Fibroblast of lung (primary cell): ENCODE measurements at places on chromosomes 6 and 20.

- no peak overlapping the region for H3K4me3 ChIP-seq
- no peaks in the 10 kb centered on the region for H3K4me1 ChIP-seq
- no peaks in the 10 kb centered on the region for H3K36me3 ChIP-seq
Measured at GRCh38 chr20:20939006-20939405, 167.2 kb downstream of the LINC00237 start.

GRCh38 chr20:327186-328026 lies 2.1 kb downstream of the SOX12 start:
- H3K4me1 ChIP-seq, result peaks cover 10% of the 10 kb centered on the region
- no peaks in the 10 kb centered on the region for H3K27me3 ChIP-seq
- peaks cover 4% of the 10 kb centered on the region for H3K36me3 ChIP-seq
- H3K4me3 ChIP-seq, result peak overlapping the region; percentile 96
- H3K27ac ChIP-seq, result peak overlapping the region; percentile 66

DNA sequence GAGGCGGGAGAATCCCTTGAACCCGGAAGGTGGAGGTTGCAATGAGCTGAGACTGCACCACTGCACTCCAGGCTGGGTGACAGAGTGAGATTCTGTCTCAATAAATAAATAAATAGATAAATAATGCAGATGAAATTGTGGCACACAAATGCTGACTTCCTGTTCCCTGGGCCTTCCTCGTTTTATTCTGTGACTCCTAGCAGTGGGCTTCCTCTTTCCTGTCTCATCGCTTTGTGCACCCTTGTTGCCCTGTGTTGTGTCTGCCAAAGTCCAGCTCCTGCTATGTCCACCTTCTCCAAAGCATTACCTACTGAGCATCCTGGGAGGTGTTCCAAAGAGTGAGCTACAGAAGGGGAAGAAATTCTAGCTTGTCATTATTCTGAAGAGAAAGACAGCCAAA lies 100.2 kb upstream of the TIAM2 start:
- no peaks in the 10 kb centered on the region for H3K27me3 ChIP-seq
- H3K4me1 ChIP-seq, result no peaks in the 10 kb centered on the region
- no peak overlapping the region for H3K27ac ChIP-seq
- no peak for DNase-seq
- H3K4me3 ChIP-seq, result no peak overlapping the region

DNA sequence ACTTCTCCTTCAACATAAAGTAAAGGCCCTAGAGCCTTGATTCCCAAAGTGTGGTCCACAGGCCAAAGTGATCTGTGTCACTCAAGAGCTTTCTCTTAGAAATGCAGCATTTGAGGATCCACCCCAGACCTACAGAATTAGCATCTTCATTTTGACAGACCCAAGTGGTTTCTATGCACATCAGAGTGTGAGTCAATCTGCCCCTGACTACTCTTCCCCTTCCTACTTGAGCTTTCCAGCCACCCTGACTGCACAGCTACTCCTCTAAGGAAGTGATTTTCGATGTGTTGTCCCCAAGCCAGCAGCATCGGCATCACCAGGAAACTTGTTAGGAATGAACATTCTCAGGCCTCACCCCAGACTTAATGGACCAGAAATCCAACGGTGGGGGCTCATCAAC lies 2.6 kb downstream of the MEP1A start:
- no peaks in the 10 kb centered on the region for H3K27me3 ChIP-seq
- no peak overlapping the region for H3K4me3 ChIP-seq
- no peaks in the 10 kb centered on the region for H3K36me3 ChIP-seq
- no peak overlapping the region for H3K27ac ChIP-seq

DNA sequence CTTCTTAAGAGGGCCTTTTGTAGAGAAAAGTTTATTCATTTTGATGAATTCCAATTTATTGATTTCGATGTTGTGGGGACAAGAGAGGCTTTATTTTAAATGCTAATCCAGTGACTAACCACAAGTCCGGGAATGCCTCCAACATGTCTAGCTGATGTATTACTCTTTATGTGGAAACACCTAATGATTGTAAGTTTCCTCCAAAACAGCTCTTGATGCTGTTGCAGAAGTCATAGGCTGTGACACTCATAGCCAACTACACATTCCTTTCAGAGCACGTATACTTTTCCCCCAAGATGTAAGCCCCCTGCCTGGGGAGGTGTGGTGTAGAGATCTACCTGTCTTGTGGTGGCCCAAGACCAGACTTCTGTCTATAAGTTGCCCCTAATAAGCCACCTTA lies 61.3 kb upstream of the RNF24 start:
- H3K4me1 ChIP-seq, result peaks cover 12% of the 10 kb centered on the region
- no peaks in the 10 kb centered on the region for H3K36me3 ChIP-seq
- DNase-seq, result peak; percentile 96
- H3K27ac ChIP-seq, result peak overlapping the region; percentile 50
- H3K4me3 ChIP-seq, result no peak overlapping the region
- no peaks in the 10 kb centered on the region for H3K27me3 ChIP-seq

GRCh38 chr6:153511896-153512496 lies 380.9 kb upstream of the RGS17 start:
- H3K4me3 ChIP-seq, result no peak overlapping the region
- H3K36me3 ChIP-seq, result no peaks in the 10 kb centered on the region
- DNase-seq, result peak; percentile 14
- no peaks in the 10 kb centered on the region for H3K27me3 ChIP-seq

DNA sequence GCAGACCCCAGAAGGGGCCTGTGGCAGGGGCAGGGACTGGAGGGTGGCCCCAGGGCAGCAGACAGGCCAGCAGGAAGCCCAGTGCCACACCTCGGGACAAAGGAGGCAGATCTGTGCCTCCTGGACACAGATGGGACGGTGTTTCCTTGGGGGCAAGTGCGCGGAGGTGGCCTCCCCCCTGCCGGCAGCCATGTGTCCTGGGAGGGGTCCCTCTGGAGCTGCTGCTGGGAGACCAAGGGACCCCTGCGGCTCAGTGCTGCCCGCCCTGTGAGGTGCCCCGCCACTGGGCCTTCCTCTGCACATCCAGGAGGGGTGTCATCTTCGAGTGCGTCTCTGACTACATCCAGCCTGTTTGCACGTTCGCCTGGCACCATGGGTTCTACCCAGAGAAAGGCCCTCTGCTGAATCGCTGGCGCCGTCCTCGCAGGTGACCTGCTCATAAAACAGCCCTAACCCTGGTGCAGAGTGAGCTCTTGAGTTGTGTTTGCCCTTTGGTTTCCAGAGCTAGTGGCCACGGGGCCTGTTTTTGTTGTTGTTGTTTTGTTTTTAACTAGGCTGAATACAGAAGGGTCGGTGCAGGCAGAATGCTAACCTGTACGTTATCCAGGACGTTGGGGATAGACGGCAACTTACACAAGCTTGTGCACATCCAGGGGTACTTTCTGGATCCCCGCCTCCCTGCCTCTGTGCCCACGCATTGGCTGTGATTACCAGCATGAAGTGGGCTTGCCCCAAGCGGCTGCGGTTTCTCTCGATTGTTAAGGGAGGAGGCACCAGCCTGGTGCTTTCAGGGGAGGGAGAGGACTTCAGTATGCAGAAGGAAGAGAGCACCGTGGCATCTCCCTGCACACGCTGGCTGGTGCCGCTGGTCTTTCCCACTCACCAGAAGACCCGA lies 1.3 kb upstream of the KCNQ2 start:
- peaks cover 20% of the 10 kb centered on the region for H3K27me3 ChIP-seq
- no peak for DNase-seq

GRCh38 chr6:5422321-5422915 lies 161.1 kb downstream of the FARS2 start:
- no peaks in the 10 kb centered on the region for H3K27me3 ChIP-seq
- peak; percentile 33 for DNase-seq
- H3K27ac ChIP-seq, result no peak overlapping the region

DNA sequence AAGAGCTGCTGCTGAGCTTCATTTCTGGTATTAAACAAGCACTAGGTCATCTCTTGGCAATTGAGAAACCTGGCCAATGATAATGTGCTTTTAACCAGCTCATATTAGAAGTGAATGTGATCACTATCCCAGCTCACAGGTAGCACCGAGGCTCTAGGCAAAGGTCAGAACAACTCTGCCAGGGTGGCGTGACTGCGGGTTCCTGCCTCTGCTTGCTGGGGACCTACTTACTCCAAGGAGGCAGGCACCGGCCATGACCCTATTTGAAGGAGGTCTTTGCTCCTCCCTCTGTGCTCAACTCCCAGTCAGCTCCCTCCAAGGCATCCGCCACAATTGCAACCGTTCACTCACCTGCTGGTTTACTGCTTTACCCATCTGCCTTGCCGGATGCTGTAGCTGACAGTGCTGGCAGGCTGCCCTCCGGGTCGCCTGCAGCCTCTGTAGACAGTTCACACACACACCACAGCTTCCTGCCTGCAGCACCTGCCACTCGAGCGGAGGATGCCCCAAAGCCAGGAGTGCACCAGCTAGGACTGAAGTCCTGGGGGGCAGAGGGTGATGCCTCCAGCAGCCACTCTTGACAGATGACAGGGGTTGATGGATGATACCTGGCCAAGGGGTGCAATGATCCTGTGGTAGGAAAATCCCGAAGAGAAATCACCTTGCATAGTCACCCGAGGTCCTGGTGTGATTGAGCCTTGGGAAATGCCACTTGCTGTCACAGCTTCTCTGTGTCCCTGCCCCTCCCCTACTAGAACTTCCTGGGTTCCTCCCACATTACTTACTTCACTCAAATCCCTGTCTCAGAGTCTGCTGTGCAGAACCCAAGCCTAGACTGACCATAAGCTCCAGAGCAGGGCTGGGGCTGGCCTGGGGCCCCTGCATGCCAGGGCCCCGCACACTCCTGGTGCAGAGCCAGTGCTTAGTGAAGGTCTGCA lies 8.8 kb upstream of the VSX1 start:
- peaks cover 13% of the 10 kb centered on the region for H3K27me3 ChIP-seq
- no peak overlapping the region for H3K27ac ChIP-seq
- DNase-seq, result no peak

DNA sequence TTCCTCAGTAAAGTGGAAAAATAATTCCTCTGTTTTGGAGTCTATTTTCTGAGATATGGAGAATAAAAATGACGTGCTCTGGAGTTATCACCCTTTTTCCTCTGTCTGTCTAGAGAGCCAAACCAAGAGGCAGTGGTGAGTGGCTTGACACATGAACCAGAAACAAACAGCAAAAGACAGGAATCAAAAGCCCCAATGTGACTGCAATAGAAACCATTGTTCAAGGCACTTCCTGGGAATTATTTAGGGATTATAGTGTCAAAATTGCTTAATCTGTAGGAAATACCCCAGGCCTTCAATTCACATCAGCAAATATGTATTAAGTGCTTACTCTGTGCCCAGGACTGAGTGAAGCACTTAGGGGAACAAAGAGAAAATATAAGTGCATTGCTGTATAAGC lies 560.4 kb upstream of the JAG1 start:
- no peak for DNase-seq
- peaks cover 3% of the 10 kb centered on the region for H3K4me1 ChIP-seq
- no peak overlapping the region for H3K4me3 ChIP-seq

- H3K4me3 ChIP-seq, result no peak overlapping the region
- H3K27ac ChIP-seq, result no peak overlapping the region
- no peaks in the 10 kb centered on the region for H3K27me3 ChIP-seq
Measured at GRCh38 chr20:2054911-2055310, 46.7 kb upstream of the STK35 start.

DNA sequence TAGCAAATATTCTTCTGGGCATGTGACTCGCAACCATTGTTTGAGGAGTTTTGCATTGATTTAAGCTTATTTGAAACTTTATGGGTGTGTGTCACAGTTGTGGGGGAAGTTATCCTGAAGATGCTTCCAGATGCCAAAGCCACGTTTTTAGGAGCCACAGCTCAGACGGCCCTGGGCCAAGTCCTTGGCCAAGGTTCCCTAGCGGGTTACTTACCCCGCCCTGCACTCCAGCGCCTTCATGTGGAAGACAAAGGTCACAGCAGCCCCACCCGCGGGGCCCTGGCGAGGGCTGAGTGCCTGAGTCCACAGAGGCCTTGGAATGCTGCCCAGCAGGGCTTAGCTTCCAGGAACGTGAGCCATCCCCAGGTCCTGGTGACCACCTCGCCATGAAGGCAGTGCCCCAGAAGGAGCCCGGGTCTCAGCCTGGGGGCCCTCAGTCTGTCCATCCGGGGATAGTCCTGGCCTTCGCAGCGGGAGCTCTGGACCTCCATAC lies 308.3 kb downstream of the CDH4 start:
- peak; percentile 53 for DNase-seq
- H3K4me3 ChIP-seq, result no peak overlapping the region
- H3K27ac ChIP-seq, result no peak overlapping the region
- H3K27me3 ChIP-seq, result no peaks in the 10 kb centered on the region
- no peaks in the 10 kb centered on the region for H3K36me3 ChIP-seq

GRCh38 chr6:147578883-147579282 lies 70.4 kb downstream of the SAMD5 start:
- H3K4me1 ChIP-seq, result no peaks in the 10 kb centered on the region
- H3K4me3 ChIP-seq, result no peak overlapping the region
- H3K27ac ChIP-seq, result no peak overlapping the region
- H3K36me3 ChIP-seq, result no peaks in the 10 kb centered on the region
- no peak for DNase-seq
- H3K27me3 ChIP-seq, result no peaks in the 10 kb centered on the region

DNA sequence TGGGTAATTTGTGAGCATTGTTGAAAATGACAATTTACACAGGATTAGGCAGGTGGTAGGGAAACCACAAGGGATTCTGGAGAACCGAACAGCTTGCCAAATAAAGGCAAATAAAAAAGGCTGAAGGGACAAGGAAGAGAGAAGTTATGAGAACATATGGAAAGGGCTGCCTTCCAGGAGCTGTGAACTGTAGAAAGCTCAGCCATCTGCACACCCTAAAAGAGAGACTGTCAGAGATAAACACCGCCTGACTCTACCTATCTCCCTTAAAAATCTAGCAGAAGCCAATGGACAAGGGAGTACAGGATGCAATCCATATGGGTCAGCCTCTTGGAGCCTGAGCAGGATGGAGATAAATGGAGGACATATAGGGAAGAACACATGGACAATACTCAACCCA lies 12.7 kb upstream of the SLC17A1 start:
- H3K4me1 ChIP-seq, result no peaks in the 10 kb centered on the region
- no peaks in the 10 kb centered on the region for H3K27me3 ChIP-seq
- H3K27ac ChIP-seq, result no peak overlapping the region
- no peak overlapping the region for H3K4me3 ChIP-seq

DNA sequence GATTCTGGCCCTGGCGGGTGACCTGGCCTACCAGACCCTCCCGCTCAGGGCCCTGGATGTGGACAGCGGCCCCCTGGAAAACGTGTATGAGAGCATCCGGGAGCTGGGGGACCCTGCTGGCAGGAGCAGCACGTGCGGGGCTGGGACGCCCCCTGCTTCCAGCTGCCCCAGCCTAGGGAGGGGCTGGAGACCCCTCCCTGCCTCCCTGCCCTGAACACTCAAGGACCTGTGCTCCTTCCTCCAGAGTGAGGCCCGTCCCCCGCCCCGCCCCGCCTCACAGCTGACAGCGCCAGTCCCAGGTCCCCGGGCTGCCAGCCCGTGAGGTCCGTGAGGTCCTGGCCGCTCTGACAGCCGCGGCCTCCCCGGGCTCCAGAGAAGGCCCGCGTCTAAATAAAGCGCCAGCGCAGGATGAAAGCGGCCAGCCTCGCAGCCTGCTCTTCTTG lies 868 bp upstream of the SLC2A4RG start:
- no peak overlapping the region for H3K27ac ChIP-seq
- peaks cover 8% of the 10 kb centered on the region for H3K4me1 ChIP-seq
- DNase-seq, result peak; percentile 16
- H3K27me3 ChIP-seq, result no peaks in the 10 kb centered on the region
- H3K36me3 ChIP-seq, result peaks cover 28% of the 10 kb centered on the region

- H3K27me3 ChIP-seq, result no peaks in the 10 kb centered on the region
- H3K4me3 ChIP-seq, result no peak overlapping the region
- no peak for DNase-seq
- H3K4me1 ChIP-seq, result peaks cover 10% of the 10 kb centered on the region
- H3K36me3 ChIP-seq, result no peaks in the 10 kb centered on the region
Measured at GRCh38 chr6:16274885-16275589, 36.6 kb downstream of the GMPR start.

GRCh38 chr20:31860390-31861134 lies 9.8 kb downstream of the DUSP15 start:
- no peak overlapping the region for H3K27ac ChIP-seq
- H3K36me3 ChIP-seq, result no peaks in the 10 kb centered on the region
- peaks cover 57% of the 10 kb centered on the region for H3K27me3 ChIP-seq
